ENCODE measurements at places on chromosomes 7 and 10. TPM values are rescaled to one million over a fixed set of nuclear protein-coding genes. Genes with fewer than 3 reads are reported as not detected.

ARMC3 gene
- total RNA-seq: 0.74 TPM

OR2A1 gene
- not detected for total RNA-seq

NKX6-2 gene
- 0.54 TPM for total RNA-seq

UNC5B gene
- total RNA-seq: 2.8 TPM

All from A549 treated with dexamethasone at 1 μM for 4 hours (cell line).